Mesenteric fat pad (tissue), 1 donor: ENCODE measurements at places on chromosomes 4 and X.
A peak's percentile ranks its signal among the peaks of the same experiment; 100 is the strongest.

DNA sequence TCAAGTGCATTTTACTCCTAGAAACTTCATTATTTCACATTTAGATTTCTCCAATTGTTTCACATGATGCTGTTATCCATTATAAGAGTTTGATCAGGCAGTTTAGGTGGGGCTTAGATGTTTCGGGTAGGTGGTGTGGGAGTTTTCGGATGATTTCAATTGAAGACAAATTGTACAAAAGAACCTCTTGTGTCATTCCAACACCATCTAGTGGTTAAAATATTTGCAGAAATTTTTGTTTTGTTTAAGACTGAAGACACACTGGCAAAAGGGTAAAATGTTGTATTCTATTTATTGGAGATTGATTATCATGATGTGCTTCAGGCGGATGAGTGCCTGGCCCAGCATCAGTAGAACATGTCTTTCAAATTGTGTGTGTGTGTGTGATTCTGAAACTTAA lies 212.7 kb downstream of the SH3BGRL start:
- DNase-seq = no peak

- DNase-seq = no peak
Observed at GRCh38 chr4:166987026-166987425, 247.3 kb downstream of the SPOCK3 start.

DNA sequence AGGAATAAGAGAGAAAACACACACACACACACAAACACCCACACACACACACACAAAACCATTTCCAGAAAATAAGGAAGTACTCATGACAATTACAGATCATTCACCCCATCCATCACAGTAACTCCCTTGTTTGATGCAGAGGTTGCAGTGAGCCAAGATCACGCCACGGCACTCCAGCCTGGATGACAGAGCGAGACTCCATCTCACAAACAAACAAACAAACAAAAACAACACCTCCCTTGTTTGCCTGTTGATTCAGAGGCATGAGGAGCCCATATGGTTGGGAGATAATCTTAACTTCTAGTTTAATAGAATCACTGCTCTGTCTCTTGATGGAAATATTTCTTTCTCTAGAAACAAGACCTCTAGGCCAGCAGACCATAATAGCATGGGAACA lies 2043.5 kb upstream of the AGA start:
- DNase-seq = no peak

- DNase-seq = no peak
Observed at GRCh38 chr4:24032371-24032989, 142.6 kb upstream of the PPARGC1A start.

DNA sequence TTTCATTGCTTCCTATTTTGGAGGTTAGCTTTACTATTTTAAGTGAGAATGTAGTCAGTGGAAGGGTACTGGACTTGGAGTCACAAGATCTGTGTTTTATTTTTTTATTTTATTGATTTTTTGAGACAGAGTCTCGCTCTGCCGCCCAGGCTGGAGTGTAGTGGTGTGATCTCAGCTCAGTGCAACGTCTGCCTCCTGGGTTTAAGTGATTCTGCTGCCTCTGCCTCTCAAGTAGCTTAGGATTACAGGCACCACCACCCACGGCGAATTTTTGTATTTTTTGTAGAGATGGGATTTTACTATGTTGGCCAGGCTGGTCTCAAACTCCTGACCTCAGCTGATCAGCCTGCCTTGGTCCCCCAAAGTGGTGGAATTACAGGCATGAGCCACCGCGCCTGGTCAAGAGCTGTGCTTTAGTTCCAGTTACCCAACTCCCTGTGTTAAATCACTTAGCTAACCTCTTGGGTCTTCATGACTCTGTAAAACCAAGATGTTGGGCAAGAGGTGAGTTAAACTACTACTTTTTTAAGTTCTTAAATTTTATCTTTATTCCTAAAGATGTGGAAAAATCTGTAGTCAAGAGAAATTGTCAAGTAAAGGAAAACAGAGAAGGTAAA lies 11.2 kb downstream of the USP9X start:
- no peak for DNase-seq

DNA sequence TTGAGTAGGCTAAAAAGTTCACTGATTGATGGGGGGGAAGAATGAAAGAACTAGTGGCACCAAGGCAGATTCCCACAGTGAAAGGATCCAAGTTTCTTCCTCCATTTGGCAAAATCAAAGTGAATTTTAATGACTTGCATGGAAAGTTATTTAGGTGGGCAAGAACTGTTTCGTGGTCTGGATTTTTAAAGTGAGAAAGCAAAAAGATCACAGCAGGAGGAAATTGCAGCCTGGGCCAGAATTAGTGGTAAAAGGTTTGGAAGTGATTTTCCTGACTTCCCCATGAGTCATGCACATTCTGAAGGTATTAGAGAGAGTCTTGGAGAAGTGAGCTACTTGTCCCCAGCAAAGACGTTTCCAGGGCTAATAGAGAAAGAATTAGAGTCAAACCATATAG lies 207.8 kb downstream of the ANTXR2 start:
- DNase-seq = no peak

GRCh38 chr4:15526924-15527592 lies 57.4 kb downstream of the CC2D2A start:
- DNase-seq = no peak

DNA sequence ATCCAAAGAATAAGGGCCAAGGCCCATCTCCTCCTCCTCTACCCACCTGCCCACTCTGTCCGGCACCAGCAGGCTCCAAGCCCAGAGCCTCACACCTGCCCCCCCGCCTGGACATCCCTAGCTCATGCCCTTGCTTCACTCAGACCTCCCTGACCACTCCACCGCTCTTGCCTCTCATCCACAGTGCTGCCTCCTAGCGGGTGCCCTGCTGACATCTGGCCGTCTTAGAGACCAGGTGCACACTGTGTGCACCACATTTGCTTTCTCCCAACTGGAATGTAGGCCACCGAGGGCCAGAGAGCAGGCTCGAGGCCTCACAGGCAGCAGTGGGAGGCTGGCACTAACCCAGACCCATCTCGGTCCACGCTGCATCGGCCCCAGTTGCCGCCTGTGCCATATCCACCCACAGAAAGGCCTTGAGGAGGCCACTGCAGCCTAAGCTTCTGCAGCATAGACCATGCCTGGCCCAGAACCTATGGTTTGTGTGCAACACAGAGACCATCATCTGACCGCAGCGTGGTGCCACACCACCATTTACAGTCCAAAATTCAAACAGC lies 13.5 kb downstream of the LETM1 start:
- DNase-seq = no peak

GRCh38 chrX:151754641-151755215 lies 20.2 kb downstream of the CNGA2 start:
- peak; percentile 59 for DNase-seq
